ENCODE measurements at places on chromosomes 3 and 15.
A peak's percentile ranks its signal among the peaks of the same experiment; 100 is the strongest.

DNA sequence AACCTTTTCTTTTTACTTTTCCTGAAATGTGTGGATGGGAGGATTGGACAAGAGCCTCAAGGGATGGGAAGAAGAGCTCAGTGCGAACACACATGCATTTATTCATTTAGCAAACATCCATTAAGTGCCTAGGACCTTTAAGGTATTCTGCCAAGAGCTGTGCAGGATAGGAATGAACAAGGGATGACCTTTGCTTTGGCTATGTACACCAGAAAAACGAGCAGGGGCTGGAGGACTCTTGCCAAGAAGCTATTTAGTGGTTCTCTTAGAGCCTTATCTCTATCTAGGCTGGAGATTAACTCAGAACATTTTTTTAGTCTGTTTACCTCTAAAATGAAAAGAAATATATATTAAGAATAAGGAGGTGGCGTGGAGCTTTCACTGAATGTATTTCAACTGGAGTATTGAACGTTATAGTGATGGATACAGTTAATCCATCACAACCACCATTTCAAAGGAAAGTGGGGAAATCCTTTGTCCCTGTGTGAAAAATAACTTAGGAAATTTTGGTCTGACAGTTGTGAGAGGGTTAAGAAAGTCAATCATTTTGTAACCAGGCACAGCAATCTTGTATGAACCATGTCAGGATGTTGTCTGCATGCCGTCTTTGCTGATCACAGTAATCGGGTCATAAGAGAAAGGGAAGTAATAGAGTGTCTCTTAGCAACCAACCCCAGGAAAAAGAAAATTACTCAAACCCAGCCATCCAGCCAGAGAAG is 279.0 kb downstream of the LPP start:
- DNase-seq, result peak; percentile 24

GRCh38 chr15:91116113-91117067 is 16.3 kb downstream of the SV2B start:
- no peak for DNase-seq

- DNase-seq, result peak; percentile 89
Measured at GRCh38 chr15:36831125-36831903, 251.9 kb downstream of the CDIN1 start.

DNA sequence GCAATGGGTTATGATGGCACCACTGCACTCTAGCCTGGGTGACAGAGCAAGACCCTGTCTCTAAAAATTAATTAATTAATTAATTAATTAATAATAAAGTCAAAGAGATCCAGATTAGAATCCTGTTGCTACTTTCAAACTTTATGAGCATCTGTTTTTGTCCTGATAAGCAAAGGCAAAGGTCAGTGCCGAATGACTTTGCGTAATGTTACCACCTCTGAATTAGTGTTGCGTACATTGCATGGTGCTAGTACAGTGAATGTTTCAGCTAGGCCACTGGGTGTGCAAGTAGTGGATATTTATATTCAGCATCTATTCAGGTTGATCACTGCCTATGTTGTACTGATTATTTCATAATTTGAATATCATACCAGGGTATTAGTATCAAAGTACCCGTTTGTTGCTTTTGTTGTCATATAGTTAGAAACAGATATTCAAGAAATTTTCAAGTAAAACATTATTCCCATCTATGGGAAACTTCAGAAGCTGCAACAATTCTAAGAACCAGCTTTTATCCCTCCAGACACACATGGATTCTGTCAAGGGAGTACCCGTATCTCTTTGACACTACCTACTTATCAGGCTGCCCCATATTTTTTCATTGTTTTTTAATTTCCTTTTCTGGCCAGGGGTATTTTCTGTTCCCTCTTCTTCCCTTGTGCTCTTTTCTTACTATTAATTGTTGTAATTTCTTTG is 127.1 kb upstream of the GRM7 start:
- DNase-seq, result no peak

GRCh38 chr15:75149867-75150709 is 51.6 kb upstream of the C15orf39 start:
- peak; percentile 80 for DNase-seq

GRCh38 chr3:3628676-3629328 is 170.4 kb upstream of the LRRN1 start:
- no peak for DNase-seq

GRCh38 chr15:63709365-63709764 is 112.2 kb downstream of the FBXL22 start:
- DNase-seq, result no peak

DNA sequence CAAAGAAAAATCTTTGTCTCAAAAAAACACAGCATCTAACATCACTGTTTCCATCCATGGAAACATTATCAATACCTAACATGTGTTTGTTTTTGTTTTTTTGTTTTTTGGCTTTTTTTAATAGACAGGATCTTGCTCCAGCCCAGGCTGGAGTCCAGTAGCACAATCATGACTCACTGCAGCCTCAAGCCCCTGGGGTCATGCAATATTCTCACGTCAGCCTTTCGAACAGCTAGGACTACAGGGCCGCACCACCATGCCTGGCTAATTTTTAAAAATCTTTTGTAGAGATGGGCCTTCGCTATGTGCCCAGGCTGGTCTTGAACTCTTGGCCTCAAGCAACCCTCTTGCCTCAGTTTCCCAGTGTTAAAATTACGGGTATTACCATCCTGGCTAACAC is 52.8 kb downstream of the RAF1 start:
- DNase-seq, result no peak

DNA sequence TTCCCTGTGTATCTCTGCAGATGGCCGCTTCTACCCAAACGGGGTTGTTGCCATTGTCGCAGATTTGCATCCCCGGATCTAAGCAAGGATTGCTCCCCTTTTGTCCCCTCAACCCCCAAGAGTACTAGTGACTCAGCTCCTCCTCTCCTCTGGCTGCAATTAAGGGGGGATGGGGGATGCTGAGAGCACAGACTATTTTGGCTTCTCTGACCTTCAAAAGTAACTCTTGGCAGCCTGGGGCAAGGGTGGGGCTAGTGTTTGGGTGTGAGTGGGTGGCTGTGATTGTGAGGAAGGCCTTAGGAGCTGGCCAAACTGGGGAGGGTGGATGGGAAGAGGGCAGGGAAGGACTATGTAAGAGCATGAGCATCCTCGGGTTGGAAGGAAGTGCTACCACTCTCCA is 1.2 kb upstream of the MAP1A start:
- peak; percentile 79 for DNase-seq

- no peak for DNase-seq
Measured at GRCh38 chr15:28900892-28901586, 15.3 kb downstream of the APBA2 start.

DNA sequence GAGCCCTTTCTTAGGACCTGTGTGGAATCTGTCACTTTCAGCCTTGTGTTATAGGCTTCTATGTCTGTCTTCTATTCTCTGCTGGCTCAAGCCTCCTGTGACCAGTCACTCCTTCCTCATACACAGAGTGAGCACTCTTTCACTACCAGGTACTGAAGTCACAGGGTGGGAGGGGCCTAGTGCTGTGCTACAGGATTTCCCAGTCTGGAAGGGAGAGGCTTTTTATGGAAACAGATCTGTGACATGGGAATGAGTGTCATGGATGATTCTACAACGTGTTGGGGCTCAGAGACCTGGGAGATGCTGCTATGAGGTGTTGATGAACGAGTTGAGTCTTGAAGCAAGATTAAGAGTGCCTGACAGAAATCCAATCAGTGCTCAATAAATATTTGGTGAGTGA is 100.5 kb downstream of the PDCD6IP start:
- no peak for DNase-seq

DNA sequence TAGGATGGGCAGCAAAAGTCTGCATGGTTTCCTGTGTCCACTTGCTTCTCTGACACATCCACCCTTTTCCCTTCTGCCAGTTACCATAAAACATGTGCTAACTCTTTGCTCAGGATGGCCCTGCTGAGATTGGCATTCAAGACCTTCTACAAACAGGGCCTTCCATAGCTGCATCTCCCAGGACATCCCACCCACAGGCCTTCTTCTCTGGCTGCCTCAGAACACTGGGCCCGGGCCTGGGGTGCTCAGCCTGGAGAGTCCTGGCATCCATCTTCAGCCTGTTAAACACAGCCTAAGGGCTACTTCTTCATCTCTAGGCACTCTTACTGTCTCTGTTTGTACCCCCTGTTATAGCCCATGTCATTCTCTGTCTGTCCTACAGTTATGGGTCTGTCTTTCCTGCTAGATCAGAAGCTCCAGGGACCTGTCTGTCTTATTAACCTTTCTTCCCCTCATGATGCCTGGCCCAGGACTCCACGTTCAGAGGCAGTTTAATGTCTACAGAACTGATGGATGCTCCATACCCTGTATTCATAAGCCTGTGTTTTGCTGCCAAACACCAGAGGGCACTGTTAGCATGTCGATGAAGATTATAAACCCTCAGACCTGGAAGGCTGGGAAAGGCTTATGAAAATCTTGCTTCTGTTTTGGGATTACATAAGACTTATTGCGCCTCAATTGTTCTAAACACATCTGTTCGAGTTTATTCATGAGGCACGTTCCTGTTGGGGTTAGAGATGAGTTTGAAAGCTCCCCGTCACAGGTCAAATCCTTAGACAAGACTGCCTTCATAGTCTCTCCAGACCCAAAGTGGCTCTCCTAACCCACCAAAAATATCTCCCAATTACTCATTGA is 16.5 kb downstream of the SEMA3G start:
- peak; percentile 74 for DNase-seq

GRCh38 chr3:184970186-184970585 is 158.2 kb downstream of the VPS8 start:
- no peak for DNase-seq

GRCh38 chr3:148998715-148999423 is 7.5 kb downstream of the GYG1 start:
- no peak for DNase-seq

GRCh38 chr15:78564743-78565096 is 600 bp upstream of the CHRNA5 start:
- no peak for DNase-seq

DNA sequence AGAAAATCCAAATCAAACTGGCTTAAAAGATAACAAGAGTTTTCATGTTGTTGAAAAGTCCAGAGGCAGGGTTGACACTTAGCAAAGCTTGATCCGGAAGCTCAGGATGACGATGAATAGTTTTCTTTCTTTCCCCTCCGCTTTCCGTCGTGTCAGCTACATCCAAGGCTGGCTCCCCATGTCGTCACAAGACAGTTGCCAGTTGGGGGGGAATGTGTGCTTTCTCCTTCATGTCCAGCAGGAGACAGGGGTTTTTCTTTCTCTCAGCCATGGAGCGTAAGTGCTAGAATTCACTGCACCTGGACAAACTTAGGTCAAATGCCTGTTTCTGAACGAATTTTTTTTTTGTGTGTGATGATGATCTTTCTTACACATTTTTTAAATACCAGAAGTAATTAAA is 273.8 kb upstream of the RGMA start:
- DNase-seq, result no peak

DNA sequence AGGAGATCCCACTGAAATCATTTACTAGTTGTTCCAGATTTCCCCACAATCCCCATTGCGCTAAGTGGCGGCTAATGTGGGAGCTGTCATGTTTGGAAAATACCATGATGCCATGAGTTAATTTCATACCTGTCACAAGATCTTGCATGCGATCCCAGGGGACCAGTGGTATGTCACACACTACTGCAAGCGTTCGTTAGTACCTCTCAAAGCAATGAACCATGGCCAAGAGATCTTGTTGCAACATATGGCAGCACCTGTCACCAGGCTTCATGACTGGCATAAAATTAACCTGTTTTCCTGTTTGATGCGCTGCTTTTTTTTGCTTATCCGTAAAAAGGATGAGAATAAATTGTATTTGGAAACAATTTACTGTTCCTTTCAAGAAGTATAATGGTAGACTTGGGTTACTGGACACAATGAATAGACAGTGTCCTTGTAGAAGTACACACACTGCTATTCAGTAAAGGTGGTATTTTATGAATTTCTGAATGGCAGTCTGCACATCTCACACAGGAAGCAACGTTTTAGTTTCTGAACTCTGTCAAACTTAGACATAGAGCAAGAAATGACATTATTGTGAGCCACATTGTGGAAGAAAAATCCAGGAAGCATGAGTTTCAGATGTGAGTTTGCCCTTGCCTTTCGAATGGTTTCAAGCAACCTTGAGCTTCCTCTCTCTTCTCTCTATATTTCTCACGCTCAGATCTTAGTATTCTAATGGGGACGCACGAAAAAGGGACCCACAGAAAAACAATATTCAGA is 81.9 kb downstream of the CHL1 start:
- no peak for DNase-seq

- DNase-seq, result no peak
Measured at GRCh38 chr15:30990036-30990435, 1.4 kb downstream of the MTMR10 start.

DNA sequence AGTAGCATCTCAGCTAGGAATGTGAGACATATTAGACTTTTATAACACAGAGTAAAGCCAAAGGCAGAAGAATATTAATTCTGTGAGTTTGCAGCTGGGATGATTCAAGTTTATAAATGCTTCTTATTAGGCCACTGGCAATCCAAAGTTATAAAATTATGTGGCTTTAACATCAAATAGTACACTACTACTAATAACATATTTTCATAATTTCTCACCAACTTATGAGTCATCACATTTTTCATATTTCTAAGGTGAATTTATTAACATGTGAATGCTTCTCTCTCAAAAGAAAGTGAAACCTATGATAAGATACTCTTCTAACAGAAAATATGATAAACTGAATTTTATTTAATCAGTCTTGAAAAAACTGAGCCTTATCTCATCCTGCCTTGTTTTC is 1348.2 kb upstream of the ALCAM start:
- no peak for DNase-seq

- DNase-seq, result no peak
Measured at GRCh38 chr15:62253294-62253693, 88.2 kb upstream of the C2CD4B start.

DNA sequence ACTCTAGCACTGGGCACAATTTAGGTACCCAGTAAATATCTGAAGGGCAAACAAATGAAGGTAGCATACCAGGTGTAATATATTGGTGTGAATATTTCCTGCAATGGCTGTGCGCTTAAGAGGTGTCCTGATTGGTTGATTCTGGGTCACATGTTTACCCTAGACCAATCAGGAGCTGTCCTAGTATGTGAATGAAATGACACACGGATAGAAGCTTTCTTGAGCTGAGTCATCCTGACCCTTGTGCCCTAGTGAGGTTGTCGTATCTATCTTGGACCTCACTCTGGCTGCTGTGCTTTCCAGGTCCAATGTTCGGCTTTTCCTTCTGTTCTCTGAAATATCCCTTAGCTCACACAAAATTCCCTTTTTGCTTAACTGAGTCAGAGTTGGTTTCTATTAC is 58.1 kb upstream of the FOXP1 start:
- no peak for DNase-seq

GRCh38 chr3:171058058-171058457 is 31.5 kb upstream of the SLC2A2 start:
- DNase-seq, result peak; percentile 60

GRCh38 chr3:188283347-188283746 is 129.4 kb downstream of the LPP start:
- no peak for DNase-seq

Measured in fibroblast of skin of scalp (primary cell).